ENCODE measurements at places on chromosomes 4 and X.

DNA sequence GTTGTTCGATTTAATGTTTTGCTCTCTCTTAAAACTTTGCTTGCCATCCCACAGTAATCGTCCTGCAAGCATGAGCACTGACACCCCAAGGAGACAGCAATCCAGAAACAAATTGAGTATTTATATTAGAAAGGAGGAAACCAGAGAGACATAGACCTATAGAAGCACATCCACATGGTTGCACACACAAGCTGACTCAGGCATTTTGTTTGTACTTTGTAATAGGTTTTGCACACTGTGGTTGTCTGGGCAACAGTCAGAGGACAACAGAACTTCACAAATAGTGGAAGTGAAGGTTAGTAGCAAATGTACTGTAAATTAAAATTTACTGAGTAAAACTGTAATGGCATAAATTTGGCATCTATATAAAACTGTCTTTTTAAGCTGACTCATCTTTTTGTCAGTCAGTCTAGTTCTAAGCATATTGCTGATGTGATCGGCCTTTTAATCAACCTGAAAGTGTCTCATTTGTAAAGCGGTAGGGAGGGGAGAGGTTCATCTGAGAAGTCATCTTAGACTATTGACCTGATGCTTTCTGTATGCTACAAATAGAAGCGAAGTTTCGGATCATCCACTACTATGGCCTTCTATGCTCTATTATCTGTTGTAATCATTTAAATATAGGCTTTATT is 1624.7 kb downstream of the ARAP2 start:
- DNase-seq: no peak

- DNase-seq: no peak
Measured at GRCh38 chr4:54332542-54332941, 103.4 kb downstream of the PDGFRA start.

DNA sequence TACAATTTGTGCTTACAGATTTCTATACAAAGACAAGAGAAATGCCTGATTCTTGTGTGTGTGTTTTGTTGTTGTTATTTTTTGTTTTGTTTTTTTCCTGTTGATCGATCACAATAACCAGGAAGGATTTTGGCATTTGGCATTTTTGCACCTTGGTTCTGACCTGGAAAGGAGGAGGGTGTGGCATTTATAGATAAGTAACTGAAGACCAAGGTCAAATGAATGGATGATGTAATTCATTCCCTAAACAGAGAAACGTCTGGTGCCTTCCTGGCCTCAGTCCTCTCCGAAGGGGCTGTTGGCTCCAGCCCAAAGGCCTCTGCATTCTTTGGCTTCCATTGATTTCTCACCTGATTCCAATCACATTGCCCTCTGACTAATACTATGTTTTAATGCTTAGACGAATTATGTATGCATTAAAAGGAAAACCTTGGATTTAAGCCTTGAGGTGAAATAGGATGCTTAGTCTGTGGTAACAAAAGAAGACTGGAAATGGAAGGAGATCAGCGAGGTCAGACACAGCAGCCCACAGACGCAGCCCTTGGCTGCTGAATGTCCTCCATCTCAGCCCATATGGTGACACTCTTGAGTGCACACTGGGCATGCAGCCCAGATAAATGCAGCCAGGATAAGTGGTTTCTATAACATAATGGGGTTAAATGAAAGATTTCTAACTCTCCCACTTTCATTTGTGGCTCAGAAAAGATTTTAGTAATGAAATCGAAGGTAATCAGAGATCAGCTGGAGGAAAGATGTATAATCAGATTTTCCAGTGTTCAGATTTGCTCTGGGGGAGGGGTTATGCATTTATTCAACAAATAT is 60.5 kb upstream of the TRIM2 start:
- no peak for DNase-seq

DNA sequence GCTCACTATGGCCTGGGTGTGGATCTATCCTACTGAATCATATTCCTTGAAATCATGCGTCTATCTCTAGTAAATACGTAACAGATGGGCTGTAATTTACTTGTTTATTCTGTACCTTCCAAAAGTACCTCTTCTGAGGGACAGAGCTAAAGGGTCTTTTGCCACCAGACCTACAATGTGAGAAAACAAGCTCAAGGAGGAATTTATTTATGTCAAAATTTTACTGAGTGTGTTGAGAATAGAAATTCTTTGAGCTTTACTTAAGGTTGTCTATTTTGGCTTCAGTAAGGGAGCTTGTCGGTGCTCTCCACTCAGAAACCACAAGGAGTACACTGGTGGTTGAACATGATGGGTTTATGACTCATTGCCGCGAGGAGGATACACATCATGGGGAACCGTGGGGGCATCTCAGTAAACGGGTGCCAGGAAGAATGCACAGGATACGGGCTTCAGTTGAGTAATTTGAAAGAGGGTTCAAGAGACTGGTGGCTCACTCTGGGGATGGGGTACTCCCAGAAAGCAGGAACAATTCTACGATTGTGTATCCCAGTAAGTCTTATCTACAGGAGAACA is 3.0 kb downstream of the ANK2 start:
- DNase-seq: no peak

- no peak for DNase-seq
Measured at GRCh38 chr4:165606465-165607205, 227.8 kb downstream of the CPE start.

DNA sequence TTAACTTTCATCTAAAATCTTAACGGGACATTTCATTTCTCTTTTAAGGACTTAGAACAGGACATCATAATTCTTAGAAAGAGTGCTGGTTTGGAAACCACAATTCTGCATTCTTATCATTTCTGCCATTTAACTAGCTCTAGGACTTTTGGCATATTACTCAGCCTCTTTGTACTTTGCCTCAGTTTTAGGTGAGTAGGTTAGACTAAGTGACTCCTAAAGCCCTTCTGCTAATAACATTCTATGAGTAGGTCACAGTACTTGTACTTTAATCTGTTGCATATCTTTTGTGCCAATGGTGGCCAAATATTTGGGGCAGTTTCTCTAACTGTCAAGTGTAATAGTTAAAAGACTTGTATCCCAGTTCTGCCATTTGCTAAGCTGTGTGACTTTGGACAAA is 115.4 kb upstream of the NUDT6 start:
- DNase-seq: no peak

GRCh38 chr4:41879552-41879951 is 55.7 kb upstream of the TMEM33 start:
- no peak for DNase-seq

DNA sequence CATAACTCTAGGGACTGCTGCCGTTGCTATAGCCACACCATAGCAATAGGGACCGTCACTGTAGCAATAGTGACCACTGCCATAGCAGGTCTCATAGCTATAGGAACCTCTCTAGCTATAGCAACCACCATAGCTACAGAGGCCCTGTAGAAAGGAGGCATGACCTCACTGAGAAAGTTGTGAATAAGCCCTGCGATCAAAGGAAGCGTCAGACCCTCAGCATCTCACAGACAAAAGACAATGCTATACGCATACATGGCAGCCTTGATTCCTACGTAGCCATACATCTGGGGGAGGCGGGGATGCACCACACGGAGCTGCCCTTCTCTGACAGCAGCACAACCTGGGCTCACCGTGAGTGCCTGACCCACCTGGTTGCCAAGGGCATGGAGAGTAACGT is 88.5 kb downstream of the MTMR1 start:
- no peak for DNase-seq

DNA sequence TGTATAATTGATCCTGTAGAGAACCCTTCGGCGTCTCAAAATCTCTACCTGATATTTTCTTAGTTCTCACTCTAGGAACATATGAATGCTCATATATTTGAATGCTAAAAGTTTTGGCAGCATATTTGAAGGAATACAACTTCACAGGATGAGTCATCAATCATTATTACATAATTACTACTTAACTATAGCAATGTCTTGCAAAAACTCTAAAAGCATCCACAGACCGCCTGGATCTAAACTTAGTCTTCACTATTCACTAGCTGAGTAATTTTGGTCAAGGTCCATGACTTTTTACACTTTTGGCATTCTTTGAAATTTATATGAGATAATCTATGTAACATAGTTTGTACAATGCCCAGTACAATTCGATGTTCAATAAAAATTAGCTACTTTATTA is 194.7 kb downstream of the DTHD1 start:
- DNase-seq: no peak

All from activated CD8-positive, alpha-beta memory T cell treated with anti-CD3 and anti-CD28 coated beads for 4 hours (primary cell).